H1 (cell line): ENCODE measurements at places on chromosomes 2 and 18.

- DNase-seq = peak; percentile 23
These were observed 56.1 kb downstream of the SLC35F5 start for GRCh38 chr2:113700186-113700841.

DNA sequence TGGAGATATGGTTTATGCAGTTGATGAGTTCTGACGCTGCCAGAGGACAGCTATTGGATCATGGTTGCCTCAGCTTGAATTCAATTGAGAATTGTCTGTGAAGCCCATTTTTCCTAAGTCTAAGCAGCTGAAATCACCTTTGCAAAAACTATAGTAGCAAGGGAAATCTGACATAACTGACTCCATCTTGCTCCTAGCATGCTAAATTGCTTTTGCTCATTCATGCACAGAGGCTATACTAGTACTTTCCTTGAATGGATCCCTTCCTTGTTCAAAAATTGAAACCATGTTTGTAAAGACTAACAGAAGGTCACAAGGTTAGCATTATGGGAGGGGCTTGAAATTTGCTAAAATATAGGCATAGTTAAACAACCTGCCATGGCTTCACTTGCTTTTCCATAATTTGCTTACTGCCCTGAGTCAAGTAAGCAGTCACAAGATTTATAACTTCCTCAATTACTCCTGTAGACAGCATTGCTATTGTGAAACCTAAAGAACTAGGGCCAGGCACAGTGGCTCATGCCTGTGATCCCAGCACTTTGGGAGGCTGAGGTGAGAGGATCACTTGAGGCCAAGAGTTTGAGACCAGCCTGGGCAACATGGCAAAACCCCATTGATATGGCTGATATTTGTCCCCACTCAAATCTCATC lies 41.2 kb downstream of the CHRNA1 start:
- DNase-seq = no peak

- no peak for DNase-seq
These were observed 226.2 kb downstream of the ASXL3 start for GRCh38 chr18:33804258-33804657.

- no peak for DNase-seq
These were observed 504.2 kb downstream of the TDRD15 start for GRCh38 chr2:21627938-21628337.

GRCh38 chr2:1020206-1020605 lies 69.6 kb downstream of the SNTG2 start:
- no peak for DNase-seq

GRCh38 chr2:203718087-203718486 lies 11.6 kb downstream of the CD28 start:
- no peak for DNase-seq

DNA sequence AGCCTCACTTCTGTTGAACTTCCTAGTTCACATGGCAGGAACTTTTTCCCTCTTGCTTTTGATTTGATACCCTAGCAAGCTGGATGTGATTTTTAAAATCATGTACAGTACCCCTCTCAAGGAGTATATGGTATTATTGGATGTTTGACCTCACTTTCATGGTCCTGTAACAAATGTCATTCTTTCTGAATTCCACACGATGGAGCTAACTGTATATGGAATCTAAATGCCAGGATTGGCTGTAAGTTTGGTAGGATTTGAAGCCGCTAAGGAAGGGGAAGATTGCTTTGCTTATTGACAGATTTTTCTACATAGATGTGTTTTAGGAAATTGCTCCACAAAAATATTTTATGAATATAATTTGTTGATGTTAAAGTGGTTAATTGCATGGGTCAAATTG lies 18.3 kb downstream of the MAIP1 start:
- no peak for DNase-seq

DNA sequence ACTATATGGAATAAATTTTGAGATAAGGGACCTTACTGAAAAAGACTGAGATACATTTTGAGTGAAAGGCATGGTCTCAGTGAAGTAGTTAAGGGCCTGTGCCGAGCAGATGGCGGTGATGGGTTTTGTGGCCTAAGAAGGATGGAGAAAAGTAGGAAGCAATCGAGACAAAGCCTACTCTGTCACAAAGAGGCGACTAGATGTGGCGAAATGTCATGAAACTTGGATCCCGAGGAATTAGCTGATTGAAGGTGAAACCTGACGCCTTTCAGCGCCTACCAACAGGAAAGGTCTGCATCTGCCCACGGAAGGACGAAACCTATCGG lies 558 bp upstream of the CEP192 start:
- DNase-seq = no peak

- DNase-seq = no peak
These were observed 101.5 kb upstream of the GRB14 start for GRCh38 chr2:164722616-164723338.

- DNase-seq = no peak
These were observed 122.9 kb downstream of the FAM210A start for GRCh38 chr18:13603304-13604019.

GRCh38 chr18:62144338-62144737 lies 42.5 kb downstream of the PIGN start:
- DNase-seq = no peak

- peak; percentile 78 for DNase-seq
These were observed 12.6 kb upstream of the KCMF1 start for GRCh38 chr2:84958135-84959059.

DNA sequence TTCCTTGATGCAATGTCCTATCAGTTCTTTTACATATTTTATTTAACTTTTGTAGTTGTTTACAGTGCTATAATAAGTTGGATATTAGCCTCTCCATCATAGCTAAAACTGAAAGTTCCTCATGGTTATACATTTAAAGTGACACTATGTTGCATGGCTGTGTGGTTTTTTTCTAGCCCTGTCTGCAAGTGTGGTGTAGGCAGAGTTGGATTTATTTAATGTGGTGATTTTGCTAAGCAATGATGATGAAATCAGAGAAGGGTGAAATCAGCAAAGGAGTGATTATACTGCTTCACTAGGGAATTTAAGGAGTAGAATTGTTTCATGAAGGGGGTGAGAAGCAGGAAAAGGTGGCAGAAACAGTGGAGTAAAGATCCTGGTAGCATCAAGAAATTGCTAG lies 18.3 kb upstream of the ENOSF1 start:
- no peak for DNase-seq

GRCh38 chr2:97735161-97735561 lies 21.8 kb downstream of the ZAP70 start:
- DNase-seq = no peak

DNA sequence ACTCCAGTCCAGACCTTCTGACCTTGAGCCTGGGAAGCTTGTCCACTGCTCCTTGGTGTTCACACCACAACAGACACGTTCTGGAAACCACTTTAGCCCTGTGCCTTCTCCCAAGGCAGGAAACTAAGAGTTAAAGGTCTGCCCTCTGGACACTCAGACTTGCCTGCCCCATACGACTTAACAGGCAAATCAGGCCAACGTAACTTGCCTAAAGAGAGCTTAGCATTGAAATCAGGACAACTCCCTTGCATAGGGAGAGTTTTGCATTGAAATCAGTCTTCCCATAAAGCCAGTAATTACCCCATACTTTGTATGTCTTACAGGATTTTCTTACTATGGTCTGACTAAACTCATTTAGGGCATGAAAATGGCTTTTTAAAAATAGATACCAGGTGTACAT lies 18.5 kb downstream of the NFE2L2 start:
- no peak for DNase-seq

DNA sequence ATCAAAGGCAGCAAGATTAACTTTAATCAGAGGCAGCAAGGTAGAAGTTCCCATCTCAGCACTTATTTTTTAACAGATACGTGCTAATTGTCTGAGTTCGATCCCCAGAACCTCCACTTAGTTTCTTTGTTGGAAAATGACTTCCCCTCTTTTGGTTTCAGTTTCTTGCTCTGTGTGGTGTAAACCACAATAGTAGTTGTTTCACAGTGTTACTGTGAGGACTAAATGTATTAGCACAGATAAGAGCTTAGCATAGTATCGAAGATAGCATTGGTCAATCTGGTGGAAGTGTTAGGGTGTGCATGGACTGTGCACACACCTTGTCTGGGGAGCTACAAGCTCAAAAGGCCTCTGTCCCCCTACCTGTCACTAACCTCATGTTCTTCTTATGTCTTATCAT lies 988.3 kb upstream of the GYPC start:
- DNase-seq = no peak

DNA sequence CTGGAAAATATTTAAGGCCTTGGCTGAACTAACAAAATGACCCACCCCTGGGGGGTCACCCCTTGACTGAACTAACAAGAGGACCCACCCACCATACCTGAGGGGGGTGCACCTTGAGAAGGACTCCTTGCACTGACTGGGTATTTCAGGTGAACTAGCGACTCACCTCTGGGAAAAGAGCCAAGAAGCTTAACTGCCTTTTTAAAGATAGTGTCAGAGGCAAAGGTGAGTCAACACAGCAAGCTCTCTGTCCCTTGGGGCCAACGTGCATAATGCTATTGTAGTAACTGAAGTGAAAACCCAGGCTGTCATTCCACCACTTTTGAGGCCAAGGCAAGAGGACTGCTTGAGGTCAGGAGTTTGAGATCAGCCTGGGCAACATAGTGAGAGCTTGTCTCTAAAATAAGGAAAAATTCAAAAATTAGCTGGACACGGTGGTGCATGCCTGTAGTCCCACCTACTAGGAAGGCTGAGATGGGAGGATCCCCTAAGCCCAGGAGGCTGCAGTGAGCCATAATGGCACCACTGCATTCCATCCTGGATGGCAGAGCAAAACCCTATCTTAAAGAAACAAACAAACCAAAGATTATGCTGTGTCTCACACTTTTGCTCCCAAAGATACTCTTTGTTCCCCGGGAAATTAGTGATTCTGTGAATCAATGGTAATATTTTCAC lies 36.4 kb upstream of the ZCCHC2 start:
- no peak for DNase-seq

DNA sequence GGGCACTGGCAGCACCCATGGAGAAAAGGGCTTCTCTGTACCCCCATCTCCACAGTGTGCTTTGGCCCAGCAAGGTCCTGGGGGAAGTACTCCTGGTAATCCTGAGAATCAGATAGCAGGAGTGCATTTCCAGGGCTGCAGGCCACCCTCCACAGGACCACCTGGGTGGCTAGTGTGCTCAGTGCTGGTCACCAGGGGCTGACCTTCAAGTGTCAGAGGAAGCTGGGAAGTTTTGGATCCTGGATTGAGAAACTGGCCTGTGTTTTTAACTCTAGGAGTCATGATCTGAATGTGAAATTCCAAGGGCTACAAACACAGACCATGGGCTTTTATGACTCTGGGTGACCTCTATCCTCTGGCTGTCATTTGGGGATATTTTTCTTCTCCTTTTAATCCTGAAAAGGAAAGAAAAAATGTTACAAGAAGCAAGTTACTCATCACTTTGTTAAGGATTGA lies 9.3 kb downstream of the RHOB start:
- DNase-seq = no peak

GRCh38 chr2:144213797-144214196 lies 306.1 kb downstream of the ZEB2 start:
- no peak for DNase-seq

DNA sequence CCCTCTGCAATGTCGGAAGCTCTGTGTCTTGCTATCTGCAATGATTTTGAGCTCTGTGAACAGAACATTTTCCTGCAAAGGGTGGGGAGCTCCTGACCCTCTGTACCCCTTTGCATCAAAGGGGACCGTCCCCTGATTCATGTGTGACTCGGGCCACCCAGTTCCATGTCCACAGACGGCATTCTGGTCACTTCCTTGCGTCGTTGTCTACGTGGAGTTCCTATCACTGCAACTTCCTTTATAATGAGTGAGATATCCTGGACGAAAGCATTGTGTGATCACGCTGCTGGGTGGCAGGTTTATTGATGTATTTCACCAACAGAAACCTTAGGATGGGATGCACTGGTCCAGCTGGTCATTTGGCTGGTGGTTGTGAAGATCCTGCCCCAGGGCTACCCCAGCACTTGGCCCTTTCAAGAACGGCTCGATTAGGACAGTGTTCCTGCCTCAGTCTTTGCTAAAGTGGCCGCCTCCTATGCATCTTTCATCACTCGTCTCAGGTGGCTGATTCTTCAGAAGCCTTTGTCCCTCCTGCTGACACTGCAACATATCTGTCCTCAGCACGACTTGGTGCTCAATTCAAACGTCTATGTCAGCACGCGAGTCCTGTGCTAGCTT lies 202.7 kb downstream of the ACKR3 start:
- no peak for DNase-seq

- DNase-seq = no peak
These were observed 201.7 kb upstream of the RBBP8 start for GRCh38 chr18:22731398-22731797.

DNA sequence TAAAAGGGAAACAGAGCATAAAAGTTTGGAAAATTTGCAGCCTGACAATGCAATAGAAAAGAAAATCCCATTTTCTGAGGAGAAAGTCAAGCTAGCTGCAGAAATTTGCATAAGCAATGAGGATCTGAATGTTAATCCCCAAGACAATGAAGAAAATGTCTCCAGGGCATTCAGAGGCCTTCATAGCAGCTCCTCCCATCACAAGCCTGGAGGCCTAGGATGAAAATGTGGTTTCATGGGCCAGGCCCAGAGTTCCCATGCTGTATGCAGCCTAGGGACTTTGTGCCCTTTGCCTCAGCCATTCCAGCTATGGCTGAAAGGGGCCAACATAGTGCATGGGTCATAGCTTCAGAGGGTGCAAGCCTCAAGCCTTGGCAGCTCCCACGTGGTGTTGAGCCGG lies 10.3 kb upstream of the SCN1A start:
- DNase-seq = no peak

- DNase-seq = no peak
These were observed 2.3 kb upstream of the TMEM37 start for GRCh38 chr2:119429225-119429981.

DNA sequence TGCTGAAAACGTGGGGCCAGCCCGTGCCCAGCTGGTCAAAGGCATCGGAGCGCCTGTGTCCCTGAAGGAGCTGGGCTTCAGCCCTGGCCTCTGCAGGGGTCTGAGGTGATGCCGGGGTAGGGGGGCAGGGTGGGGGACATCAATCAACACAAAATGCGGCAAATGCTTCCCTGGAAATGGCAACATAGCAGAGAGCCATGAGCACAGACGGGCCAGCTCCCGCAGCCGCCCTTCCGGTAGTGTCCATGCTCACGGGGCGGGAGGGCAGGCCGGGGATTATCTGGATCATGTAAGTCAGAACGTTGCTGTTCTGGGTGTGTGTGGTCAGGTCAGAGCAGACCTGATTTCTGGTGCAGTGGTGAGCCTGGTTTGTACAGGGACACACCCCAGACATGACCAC lies 56.5 kb upstream of the TWIST2 start:
- DNase-seq = no peak

DNA sequence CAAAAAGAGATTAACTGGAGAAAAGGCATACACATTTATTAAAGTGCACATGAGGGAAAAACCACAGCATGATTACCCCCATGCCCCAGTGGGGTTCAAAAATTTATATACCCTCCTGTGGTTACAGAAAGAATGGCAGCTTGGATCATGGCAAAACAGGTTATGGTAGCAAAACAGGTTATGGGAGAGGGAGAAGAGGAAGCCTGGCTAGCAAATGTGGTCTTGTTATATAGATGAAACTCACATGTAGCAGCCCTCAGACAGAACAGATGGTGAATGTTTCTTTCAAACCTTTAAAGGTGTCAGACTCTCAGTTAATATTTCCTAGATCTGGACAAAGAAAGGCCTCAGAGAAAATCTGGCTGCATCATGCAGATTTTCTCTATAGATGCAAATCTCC lies 178.2 kb upstream of the ZC3H15 start:
- DNase-seq = no peak
